ENCODE measurements at places on chromosomes 6 and 20. TPM values are rescaled to one million over a fixed set of nuclear protein-coding genes. Genes with fewer than 3 reads are reported as not detected.
A peak's percentile ranks its signal among the peaks of the same experiment; 100 is the strongest.

Gene BHLHE23
- not detected for total RNA-seq

Gene BACH2
- not detected for total RNA-seq

Gene STMND1
- total RNA-seq, result not detected

Gene MCCD1
- total RNA-seq, result 0.15 TPM

DNA sequence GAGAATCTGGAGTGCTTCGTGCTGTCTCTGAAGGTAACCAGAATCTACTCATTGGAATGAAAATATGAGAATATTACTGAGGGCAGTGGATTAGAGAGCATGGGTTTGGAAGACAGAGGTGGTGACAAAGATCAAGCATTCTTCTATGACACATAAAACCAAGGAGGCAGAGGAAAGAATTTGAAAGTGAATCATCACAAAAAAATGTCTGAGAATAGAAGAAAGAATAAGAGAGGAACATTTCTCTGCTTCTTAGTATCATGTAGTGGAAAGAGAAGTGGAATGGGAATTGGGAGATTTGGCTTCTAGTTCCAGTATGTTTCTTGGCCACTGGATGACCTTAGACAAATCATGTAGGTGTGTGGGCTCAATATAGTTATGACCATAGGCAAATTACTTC is 474.0 kb downstream of the TFAP2B start:
- no peak for DNase-seq
- H3K27me3 ChIP-seq, result no peaks in the 10 kb centered on the region
- H3K36me3 ChIP-seq, result no peaks in the 10 kb centered on the region

DNA sequence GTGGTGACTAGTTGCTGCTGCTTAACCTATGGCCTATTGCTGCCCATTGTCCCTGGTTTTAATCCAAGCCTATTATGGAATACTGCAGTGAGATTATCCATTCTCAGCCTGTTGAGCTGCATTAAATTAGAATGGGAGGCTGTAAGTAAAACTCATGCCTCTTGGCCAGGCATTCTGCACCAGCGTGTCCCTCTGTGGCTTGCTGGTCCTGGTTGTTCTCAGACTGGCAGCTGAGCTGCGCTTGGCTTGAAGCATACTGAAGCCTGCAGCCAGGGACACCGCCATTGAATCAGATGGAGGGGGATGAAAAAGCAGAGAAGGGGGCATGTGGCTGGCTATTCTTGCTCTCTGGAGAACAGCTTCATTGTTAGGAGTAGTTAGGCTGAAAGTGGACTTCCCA is 15.6 kb downstream of the LRRN4 start:
- DNase-seq, result no peak
- H3K4me3 ChIP-seq, result no peak overlapping the region
- H3K27ac ChIP-seq, result no peak overlapping the region
- no peaks in the 10 kb centered on the region for H3K27me3 ChIP-seq
- H3K4me1 ChIP-seq, result no peaks in the 10 kb centered on the region

DNA sequence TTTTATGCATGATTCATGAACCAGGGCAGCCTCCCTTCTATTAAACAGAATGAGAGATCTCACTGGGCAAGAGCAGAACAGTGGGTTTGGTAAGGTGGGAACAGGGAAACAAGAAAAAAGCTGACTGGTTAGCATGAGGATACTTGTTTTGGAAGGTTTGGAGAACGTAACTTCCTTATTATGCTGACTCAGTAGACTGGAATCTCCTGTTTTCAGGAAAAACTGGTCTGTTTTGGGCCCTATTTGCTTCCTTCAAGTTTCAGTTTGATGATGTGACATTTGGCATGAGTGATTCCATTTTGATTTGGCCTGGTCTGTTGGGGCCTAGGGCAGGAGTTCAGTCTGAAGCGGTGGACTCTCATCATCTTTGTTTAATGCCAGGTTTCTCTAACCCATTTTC is 172.0 kb downstream of the MYLK4 start:
- peaks cover 15% of the 10 kb centered on the region for H3K4me1 ChIP-seq
- H3K27me3 ChIP-seq, result peaks cover 11% of the 10 kb centered on the region
- no peak for DNase-seq
- H3K36me3 ChIP-seq, result no peaks in the 10 kb centered on the region

DNA sequence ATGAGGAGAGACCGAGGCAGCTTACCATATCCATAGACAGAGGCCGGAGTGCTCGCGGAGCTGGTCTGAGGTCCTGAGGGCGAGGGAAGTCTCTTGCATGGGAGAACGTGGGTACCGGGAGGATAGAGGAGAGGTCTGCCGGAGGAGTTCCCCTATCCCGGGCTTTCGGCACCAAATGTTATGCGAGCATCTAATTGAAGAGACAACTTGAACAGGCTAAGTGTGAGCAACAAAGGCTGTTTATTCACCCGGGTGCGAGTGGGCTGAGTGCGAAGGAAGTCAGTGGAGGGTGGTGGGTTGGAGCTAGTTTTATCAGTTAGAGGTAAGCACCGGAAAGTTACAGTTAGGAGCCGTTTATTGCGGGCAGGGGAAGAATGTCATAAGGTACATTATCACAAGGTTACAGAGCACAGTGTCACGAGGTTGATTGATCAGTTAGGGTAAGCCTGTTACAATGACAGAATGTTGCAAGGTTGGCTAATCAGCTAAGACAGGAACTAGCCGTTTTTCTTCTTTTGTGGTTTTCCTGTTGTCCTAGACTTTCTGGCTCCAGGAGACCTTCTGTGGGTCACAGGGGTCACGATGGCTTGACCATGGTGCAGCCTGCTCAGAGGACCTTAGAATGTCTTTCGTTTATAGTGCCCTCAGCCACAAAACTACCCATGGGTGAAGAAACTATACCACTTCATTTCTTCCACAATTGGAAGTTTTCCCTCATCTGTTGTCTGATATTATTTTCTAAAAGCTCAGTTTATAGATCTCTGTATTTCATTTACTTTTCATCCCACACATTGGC is 746.0 kb upstream of the ADGRB3 start:
- no peak overlapping the region for H3K27ac ChIP-seq
- peak; percentile 3 for DNase-seq
- no peak overlapping the region for H3K4me3 ChIP-seq
- H3K4me1 ChIP-seq, result no peaks in the 10 kb centered on the region
- H3K27me3 ChIP-seq, result no peaks in the 10 kb centered on the region

DNA sequence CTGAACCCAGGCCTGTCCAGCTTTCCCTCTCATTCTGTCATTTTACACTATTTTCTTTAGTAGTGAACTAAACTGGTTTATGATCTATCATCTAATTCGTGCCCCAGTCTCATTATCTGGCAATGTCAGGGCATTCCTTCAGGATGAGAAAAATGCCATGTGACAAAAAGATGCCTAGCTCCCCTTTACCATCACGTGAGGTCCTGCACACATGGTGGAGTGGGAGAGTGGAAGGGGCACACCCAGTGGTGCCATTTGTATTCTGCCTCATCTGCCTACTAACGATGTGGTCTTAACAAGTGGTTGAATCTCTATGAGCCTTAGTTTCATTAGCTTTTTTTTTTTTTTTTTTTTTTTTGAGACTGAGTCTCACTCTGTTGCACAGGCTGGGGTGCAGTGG is 41.2 kb downstream of the CDC5L start:
- DNase-seq, result no peak
- H3K36me3 ChIP-seq, result peaks cover 67% of the 10 kb centered on the region
- H3K27ac ChIP-seq, result no peak overlapping the region

GRCh38 chr6:47650553-47651432 is 47.6 kb upstream of the ADGRF4 start:
- no peaks in the 10 kb centered on the region for H3K4me1 ChIP-seq
- H3K27ac ChIP-seq, result no peak overlapping the region
- peaks cover 6% of the 10 kb centered on the region for H3K27me3 ChIP-seq
- no peaks in the 10 kb centered on the region for H3K36me3 ChIP-seq

GRCh38 chr20:18585134-18585533 is 2.7 kb upstream of the DTD1 start:
- H3K27me3 ChIP-seq, result no peaks in the 10 kb centered on the region
- H3K36me3 ChIP-seq, result no peaks in the 10 kb centered on the region
- H3K27ac ChIP-seq, result no peak overlapping the region
- peaks cover 39% of the 10 kb centered on the region for H3K4me1 ChIP-seq
- DNase-seq, result peak; percentile 86

DNA sequence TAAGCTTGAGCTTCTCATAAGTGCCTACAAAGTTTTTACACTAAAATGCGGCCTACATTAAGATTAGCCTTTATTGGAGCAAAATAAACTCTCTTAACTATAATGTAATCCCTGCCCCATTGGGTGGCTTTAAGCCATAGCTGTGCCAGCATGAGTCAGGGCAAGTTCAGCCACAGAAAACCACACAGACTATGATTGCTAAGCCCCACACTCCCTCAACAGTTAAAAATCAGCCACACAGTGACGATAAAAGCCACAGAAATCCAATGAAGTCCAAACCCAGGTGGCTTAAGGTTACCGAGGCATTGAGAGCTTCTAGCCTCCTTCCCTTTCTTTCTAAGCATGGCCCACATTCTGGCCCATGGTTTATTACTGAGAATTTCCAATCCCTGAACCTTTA is 61.6 kb downstream of the GRM1 start:
- H3K27me3 ChIP-seq, result no peaks in the 10 kb centered on the region
- no peaks in the 10 kb centered on the region for H3K4me1 ChIP-seq
- no peak for DNase-seq
- no peak overlapping the region for H3K4me3 ChIP-seq

GRCh38 chr6:166587631-166588413 is 1.3 kb upstream of the RAMACL start:
- no peak overlapping the region for H3K4me3 ChIP-seq
- no peaks in the 10 kb centered on the region for H3K4me1 ChIP-seq
- no peak overlapping the region for H3K27ac ChIP-seq
- no peaks in the 10 kb centered on the region for H3K36me3 ChIP-seq
- H3K27me3 ChIP-seq, result peaks cover 58% of the 10 kb centered on the region

GRCh38 chr6:3432416-3432815 is 24.4 kb downstream of the SLC22A23 start:
- H3K4me1 ChIP-seq, result no peaks in the 10 kb centered on the region
- H3K27ac ChIP-seq, result no peak overlapping the region
- H3K36me3 ChIP-seq, result peaks cover 74% of the 10 kb centered on the region
- H3K27me3 ChIP-seq, result no peaks in the 10 kb centered on the region
- no peak overlapping the region for H3K4me3 ChIP-seq

DNA sequence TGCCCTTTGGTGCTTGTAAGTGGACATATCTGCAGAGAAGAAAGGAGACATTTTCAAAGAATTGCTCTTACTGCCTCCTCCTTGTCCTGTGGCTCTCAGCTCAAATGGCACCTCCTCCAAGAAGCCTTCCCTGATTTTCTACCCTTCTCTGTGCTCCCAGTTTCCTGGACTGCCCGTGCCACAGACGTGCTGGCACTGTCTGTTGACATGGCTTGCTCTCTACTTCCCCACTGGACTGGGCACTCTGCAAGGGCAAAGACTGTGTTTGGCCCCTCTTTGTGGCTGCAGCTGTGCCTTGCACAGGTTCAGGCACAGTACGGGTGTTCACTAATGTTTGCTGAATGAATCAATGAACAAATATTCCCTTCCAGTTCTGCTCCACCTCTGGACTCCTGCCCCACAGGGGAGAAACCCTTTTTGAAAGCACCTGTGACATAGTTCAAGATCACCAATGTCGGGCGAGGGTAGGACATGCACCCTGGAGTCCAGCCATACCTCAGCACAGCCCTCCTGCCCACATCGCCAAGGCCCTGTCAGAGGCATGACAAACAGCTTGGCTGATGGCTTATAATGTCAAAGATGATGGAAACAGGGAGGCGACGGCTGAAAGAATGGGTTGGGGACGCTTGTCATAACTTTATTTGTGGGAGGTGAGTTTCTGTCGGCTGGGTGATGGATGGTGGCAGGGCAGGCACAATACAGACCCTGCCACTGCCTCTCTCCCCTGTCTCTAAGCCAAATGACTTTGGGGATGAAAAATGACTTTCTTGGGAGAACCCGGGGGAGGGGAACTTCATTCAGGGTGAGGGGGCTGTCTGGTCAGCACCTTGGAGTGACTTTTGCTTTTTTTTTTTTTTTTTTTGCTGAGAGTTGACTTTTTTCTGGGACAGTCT is 15.6 kb upstream of the CTNNBL1 start:
- H3K27ac ChIP-seq, result peak overlapping the region; percentile 10
- DNase-seq, result peak; percentile 46
- no peak overlapping the region for H3K4me3 ChIP-seq
- H3K36me3 ChIP-seq, result no peaks in the 10 kb centered on the region

DNA sequence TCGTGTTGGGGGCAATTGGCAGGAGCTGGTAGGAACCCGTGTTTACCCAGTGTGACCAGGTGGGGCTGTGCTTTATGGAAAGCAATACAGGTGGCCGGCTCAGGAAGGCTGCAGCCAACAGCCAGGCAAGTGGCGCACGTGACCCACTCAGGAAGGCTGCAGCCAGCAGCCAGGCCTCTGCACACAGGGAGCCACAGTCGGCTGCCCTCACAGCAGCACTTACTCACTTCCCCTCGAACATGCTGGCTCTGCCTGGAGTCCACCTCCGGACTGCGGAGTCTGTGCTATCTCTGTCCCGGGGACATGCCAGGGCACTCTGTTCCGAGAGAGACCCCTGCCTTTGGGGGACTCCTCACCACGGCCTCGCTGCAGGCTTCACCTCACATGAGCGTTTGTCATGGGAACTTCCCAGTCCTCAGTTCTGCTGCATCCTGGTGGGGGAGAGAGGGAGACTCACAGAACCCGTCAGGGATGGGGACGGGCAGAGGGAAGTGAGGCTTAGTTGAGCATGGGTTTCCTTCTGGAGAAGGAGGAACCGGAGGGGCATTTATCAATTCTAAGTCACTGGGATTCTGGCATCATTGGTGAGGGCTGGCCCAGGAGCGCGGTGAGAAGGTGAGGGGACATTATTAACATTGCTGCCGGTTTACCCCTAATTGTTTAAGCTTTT is 76.8 kb downstream of the TTLL2 start:
- H3K27me3 ChIP-seq, result peaks cover 31% of the 10 kb centered on the region
- H3K4me3 ChIP-seq, result no peak overlapping the region
- DNase-seq, result no peak

GRCh38 chr6:95244751-95245150 is 332.6 kb upstream of the MANEA start:
- no peaks in the 10 kb centered on the region for H3K4me1 ChIP-seq
- no peak for DNase-seq
- H3K27ac ChIP-seq, result no peak overlapping the region
- H3K27me3 ChIP-seq, result no peaks in the 10 kb centered on the region
- H3K36me3 ChIP-seq, result no peaks in the 10 kb centered on the region

DNA sequence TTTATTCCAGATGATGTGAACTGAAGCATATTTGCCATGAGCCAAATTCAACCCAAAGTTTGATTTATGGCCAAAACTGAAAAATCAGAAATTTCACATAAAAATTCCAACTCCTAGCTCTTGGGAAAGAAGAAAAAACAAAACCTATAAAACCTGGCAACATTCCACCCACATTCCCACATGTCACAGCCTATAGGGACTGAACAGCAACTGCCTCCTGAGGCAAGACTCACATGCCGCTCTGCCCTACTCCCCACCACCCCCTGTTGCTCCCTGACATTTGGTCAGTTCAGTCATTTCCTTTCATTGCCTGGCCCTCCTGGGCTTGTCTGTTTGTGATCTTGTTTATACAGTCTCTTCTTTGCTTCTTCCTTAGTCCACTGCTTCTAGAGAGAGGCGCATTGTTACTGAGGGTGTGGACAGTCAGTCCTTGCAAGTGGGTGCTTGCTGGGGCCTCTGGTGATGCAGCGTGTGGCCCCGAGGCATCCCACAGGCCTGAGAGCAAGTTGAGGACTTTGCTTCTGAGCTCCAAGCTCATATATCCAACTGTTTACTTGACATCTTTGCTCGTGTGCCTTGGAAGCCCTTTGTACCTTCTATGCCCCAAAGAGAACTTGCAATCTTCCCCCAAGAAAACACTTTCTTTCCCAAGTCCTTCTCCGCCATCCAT is 31.4 kb downstream of the NFATC2 start:
- no peak overlapping the region for H3K27ac ChIP-seq
- peaks cover 36% of the 10 kb centered on the region for H3K4me1 ChIP-seq

Data from HepG2 (cell line).